Hematopoietic multipotent progenitor cell treated with erythropoietin and hydrocortisone succinate and interleukin-3 and kit ligand, for 4 days (in vitro differentiated cells): ENCODE measurements at places on chromosomes 7 and 10.
A peak's percentile ranks its signal among the peaks of the same experiment; 100 is the strongest.

GRCh38 chr7:121515229-121515628 lies 119.1 kb upstream of the FAM3C start:
- DNase-seq = no peak

- DNase-seq = peak; percentile 86
Observed at GRCh38 chr10:22606164-22606614, 108.2 kb downstream of the PIP4K2A start.

- DNase-seq = no peak
Observed at GRCh38 chr10:86419101-86419500, 52.5 kb upstream of the GRID1 start.

DNA sequence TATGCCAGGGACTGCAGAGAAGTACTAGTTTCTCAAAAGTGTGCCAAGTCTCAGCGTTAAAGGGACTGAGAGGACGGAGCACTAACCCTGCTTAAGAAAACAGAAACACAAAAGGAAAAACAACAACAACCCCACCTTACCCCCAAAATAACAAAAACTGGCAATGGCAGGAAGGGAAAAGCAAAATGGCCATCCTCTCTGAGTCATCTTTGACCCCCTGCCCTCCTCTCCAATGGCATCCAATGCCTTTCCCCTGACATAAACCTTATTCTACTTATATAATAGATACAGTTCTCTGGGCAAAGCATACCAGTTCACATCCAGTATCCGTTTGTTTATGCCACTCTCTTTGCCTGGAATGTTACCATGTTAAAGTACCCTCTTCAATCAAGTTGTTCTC lies 1.6 kb downstream of the POLR1F start:
- peak; percentile 11 for DNase-seq

GRCh38 chr10:32938554-32939061 lies 19.4 kb downstream of the ITGB1 start:
- peak; percentile 63 for DNase-seq

DNA sequence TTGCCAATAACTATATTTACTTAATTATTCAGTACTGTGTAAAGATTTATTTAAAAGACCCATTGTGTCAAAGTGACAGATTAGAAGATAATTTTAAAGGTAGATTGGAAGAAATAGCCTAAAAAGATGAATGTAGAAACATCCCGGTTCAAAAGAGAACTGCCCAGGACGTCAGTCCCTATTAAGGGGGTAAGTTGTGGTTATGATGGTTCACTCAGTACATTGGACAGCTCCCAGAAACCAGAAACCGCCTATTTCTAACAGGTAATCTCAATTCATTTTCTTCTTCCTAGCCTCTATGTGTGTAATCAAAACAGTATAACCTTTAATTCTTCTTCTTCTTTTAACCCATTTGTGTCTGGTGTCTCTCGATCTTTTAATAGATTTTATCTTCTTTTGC lies 1.5 kb upstream of the FERD3L start:
- DNase-seq = peak; percentile 62

DNA sequence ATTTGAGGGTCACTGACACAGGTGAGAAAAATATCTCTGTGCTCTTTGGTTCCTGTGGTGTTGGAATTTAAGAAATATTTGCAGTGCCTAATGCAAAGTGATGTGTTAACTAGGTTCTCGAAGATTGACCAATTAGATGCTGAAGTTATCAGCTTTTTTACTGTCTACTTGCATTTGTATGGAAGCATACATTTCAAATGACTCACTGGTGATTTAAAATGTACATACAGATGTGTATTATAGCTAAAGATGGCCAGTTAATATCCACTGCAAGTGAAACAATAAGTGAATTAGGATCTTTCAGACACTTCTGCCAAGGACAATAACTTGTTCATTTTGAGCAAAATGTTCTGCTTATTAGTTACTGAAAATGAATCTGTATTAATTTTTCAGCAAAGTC lies 205.0 kb downstream of the FANK1 start:
- no peak for DNase-seq

DNA sequence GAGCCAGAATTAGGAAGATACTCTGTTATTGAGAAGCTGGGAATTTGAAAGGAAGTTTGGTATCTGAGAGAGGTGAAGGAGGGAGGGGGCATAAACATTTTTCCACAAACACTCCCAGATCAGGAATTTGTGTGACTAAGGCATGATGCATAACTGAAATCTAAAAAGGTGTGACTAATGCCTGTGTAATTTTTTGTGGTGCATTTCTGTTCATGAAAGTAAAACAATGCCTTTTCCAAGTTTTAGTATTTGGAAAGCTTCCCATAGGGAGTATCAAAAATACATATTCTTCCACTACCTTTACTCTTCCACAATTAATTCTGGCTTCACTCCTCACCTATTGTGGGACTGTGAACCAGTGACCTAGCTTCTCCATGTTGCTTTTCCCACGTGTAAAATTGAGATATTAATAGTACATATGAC lies 56.4 kb upstream of the CAV2 start:
- DNase-seq = no peak

DNA sequence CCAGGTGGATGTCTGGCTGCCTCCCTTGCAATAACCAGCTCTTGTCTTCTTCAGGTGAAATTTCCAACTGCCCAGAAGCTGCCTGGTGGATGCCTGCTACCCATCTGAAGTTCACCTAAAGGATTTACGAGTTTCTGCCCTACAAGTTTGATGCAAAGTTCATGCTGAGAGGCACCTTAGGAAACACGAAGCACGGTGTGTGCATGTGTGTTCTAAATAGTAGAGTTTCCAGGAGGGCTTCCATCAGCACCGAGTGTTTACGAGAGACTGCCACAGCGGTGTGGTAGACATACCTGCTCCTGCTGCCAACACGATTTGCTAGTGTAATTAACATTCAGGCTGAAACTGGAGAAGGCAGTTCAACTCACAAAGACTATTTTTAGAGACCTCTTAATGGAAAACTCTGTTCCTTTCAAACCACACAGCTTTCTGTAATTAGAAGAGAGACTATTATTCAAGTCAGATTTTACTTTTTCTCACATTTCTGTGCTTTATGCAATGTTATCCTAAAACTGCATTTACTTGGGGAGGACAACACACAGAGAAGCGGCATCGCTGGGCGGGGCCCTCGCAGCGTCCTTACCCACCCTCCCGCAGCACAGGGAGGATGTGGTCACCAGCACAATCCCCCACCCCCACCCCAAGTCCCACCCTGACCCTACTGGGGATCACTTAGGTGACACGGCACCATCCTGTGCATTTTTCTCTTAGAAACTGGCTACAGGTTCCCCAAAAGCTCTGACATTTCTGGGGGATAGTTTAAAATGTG lies 15.5 kb upstream of the CPXM2 start:
- DNase-seq = peak; percentile 11

DNA sequence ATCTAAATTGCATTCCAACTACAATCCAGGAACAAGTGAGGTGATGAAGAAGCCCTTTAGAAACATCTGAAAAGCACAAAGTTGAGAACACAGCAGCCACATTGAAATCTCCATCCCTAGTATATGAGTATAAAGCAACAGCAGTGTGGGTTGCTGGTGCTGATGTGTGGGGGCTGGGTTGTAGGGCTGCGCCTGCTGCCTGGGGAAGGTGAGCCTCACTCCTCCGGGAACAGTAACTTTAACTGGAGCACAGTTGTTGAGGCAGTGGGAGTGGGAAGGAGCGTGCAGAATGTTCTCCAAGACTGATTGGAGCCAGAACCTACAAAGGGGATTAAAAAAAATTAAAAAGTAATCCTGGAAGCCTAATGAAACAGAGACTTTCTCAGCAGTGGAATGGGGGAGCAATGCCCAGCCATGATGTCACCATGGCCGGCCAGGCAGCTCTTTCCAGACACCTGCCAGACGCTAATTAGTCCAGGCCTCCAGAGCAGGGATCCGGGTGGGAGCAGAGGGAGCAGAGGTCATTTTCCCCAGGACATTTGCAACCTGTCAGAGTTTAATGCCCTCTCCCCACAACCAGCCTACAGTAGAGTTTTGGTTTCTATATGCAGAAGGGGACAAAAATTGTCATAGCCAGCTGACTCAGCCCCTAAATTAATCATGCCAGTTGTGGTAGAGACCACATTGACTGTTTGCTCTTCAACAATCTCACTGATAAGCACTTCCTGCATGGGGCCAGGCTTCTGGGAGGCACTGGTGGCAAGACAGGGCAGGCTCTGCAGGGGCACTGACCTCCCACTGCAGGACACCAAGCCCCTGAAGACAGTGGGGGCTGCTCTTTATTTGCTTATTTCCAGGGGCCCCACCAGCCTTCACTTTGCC lies 133.0 kb upstream of the ZNF32 start:
- DNase-seq = peak; percentile 93

- DNase-seq = peak; percentile 96
Observed at GRCh38 chr7:92754919-92755581, 81.3 kb downstream of the CDK6 start.

DNA sequence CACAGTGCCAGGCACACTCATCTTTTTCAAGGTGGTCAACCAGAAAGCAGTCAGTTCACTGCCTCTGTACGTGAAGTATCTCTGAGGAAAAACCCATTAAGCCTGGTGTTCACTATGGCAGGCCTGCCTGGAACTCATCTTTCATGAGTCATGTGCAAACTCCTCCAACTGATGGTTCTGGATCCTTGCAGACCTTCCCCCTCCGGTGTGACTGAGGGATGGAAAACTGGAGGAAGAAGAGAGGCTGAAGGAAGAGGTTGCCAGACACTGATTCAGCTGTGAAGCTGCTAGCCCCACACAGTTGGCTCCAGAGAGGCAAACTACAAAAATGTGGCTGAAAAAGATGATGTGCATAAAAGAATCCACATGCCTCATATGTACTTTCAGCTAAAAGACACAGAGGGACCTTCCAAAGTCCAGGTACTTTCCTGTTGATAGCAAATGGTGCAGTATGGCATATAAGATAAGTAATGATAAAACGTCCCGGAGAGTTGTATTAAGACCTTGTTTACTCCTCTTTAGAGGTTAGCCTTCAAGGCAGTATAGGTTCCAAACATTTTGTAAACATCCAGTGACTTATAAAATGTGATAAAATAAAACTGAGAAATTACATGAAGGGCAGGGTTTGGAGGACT lies 2.7 kb downstream of the CYP3A5 start:
- DNase-seq = no peak

GRCh38 chr7:11750191-11750590 lies 81.8 kb downstream of the THSD7A start:
- DNase-seq = peak; percentile 47

DNA sequence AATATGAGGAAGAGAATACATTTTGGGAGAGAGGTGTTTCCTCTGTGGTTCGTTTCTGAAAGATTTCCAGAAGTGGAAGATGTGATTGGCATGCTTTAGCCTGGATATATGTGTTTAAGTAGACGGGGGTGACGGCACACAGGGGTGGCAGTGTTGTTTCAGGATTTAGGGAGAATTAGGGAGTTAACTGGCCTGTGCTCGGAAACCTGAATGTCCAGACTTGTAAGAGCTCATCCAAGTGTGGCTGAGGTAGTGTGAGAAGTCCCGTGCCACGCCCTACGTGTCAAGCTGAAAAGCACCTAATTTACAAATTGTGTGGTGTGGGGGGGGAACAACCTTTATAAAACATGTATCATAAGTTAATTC lies 1.1 kb downstream of the RALA start:
- peak; percentile 33 for DNase-seq

DNA sequence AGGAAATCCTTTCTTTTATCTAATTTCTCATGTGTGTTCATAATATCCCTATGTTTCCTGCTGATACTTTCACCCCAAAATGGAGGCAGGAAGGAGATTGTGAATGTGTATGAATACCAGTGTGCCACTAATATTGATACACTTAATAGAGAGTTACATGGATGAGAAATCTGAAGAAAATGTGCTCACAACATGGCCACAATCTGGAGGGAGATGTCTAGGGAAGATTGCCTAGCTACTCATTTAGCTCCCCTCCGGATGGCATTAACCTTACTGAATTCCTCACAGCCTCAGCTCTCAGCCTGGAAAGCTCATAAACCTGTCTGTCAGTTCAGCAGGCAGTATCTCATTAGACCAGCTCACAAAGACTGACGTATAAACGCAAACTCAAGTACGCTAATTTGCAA lies 23.4 kb upstream of the DMTF1 start:
- no peak for DNase-seq

DNA sequence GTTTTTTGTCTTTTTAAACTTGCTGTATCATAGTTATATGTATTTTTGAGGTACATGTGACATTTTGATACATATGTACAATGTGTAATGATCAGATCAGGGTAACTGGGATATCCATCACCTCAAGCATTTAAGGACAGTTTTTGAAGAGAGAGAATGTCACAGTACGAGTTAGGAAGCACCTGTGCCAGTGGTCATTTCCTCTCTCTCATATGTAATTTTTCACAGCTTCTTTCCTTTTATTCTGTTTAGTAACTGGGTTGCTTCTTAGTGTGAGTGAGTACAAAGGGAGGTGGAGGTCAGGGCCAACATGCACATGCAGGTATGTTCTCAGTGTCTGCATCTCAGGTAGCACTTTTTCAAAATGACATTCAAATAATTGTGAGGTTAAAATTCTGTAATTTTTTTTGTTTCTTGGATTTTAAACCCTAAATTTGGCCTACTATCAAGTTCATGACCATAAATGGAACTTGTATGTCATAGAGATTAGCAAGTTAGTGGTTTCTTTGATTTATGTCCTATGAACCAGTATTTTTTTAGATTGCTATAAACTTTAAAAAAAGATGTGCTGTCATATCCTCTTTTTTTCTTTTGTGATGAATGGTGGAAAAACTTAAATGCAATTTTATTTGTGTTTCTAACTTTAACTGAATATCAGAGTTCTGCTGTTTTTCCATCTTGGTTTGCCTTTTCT lies 42.7 kb downstream of the SNX10 start:
- peak; percentile 29 for DNase-seq

GRCh38 chr10:116838143-116838725 lies 11.1 kb upstream of the ENO4 start:
- DNase-seq = no peak

- DNase-seq = no peak
Observed at GRCh38 chr7:150372271-150373048, 3.8 kb downstream of the REPIN1 start.

GRCh38 chr7:1673581-1674118 lies 3.6 kb downstream of the ELFN1 start:
- no peak for DNase-seq

DNA sequence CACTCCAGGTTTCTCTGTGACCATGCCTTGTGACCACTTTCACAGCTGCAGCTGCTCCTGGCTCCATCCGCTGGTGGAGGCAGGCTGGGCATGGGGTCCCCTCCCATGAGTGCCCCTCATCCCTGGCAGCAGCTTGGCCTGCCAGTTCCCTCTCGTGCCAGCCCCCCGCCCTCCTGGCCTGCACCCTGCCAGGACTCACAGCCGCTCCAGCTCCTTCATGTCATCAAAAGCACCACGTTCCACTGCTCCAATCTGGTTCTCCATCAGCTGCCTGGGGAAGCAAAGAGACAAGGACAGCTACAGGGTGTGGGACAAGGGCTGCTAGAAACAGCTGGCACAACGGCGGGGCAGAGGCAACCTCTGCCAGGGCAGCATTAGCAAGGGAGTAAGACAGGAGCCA lies 22.6 kb downstream of the SLIT1 start:
- no peak for DNase-seq

- DNase-seq = no peak
Observed at GRCh38 chr10:124511205-124512039, 49.8 kb downstream of the LHPP start.

DNA sequence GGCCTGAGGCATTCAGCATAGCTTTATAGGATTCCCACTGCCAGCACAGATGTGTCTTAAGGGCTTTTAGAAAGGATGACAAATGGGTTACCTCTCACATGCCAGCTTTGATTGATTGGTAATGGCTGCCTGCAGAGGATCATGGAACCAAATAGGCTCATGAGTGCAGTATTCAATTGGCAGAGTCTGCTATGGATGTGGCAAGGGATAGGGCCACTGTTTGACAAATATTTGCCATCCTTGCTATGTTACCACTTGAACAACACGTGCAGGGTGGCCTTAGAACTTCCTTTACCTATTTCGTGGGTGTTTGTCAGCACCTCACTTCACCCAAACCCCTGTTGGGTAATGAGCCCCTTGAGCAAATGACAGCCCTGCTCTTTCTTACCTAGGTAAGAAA lies 139.2 kb downstream of the C10orf105 start:
- no peak for DNase-seq
